NCI-H1105 (cell line): ENCODE measurements at places on chromosomes 3 and 15.

DNA sequence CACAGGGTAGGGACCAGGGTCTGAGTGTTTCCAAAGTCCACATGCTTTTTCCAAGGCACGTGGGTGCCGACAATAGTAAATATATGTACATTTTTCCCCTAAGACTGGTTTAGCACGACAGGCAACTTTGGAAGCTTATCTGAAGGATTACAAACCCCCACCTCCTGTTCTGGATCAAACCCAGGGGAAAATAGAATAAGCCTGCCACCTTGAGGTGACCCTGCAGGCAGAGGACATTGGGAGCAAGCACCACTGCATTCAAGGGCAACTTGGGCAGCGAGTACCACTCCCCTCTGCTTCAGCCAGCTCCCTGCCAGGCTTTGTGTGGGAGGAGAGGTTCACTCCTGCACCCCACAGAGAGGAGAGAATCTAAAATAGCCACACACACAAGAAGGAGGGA lies 44.8 kb downstream of the KBTBD12 start:
- DNase-seq = peak; percentile 64

DNA sequence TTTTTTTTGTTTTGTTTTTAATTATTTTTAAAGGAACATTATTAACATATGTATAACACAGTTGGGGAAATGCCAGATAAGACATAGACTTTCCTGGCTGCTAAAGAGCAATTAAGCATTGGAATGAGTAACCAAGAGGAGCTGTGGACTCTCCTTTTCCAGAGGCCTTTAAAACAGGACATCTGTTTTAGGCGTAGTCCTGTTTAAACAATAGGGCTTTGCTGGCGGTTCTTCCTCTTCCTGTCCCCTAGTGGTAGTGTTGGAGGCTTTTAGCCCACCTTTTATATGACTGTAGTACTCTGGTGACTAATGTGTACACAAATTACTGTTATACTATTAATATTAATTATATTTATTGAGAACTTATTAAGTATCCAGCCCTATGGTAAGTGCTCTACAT lies 81.9 kb downstream of the PPARG start:
- DNase-seq = no peak

DNA sequence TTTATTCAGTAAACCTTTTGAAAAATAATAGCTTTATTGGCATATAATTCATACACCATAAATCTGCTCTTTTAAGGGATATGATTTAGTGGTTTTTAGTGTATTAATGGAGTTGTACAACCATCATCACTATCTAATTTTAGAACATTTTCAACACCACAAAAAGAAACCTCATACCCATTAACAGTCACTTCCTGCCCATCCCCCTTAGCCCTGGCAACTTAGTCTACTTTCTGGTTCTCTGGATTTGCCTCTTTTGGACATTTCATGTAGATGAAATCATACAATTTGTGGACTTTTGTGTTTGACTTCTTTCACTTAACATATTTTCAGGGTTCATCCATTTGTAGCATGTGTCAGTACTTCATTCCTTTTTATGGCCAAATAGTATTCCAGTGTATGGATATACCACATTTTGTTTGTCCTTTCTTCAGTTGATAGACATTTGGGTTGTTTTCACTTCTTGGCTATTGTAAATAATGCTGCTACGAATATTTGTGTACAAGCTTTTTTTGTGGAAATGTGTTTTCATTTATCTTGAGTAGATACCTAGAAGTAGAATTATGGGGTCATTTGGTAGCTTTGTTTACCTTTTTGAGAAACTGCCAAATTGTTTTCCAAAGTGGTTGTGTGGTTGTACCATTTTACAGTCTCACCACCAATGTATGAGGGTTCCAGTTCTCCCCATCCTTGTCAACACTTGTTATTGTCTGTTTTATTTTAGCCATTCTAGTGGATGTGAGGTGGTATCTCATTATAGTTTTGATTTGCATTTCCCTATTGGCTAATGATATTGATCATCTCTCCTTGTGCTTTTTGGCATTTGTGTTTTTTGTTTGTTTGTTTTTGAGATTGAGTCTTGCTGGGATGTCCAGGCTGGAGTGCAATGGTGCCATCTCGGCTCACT lies 45.8 kb downstream of the SMAD3 start:
- DNase-seq = no peak

- DNase-seq = no peak
These were observed 96.0 kb upstream of the PPP2R3A start for GRCh38 chr3:135869439-135870105.

DNA sequence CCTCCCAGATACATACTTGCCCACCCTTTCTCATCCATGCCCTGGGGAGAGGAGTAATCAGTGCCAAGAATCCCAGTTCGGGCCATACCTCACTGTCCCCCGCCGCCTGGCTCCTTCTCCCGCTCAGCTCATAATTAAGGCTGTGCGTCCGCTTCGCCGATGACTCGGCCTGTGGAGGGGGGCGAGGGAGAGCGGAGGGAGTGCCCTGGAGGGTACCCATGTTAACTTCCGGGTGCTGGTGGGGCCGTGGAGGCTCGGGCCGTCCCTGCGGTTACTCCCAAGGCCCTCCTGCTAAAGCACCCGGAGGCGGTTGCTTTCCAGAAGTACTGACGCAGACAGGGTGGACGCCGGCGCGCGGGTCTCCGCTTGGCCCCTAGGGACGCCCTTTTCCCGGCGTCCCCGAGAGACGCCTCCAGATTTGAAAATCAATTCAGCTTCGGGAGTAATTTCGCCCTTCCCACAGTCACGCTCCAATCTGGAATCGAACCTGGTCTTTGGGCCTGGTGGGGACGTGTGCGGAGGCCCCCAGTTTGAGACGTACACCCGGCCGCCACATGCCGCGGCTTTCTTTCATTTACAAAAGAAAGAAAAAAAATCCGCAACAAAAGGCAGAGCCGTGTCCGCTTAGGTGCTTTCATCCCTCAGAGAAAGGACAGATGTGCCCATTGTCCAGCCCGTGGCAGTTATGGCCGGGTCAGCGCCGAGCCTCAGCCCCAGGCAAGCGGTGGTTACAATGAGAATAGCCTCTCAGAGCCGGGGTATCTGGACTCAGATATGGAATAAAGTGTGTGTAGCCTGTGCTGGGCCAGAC lies 1.0 kb upstream of the ONECUT1 start:
- DNase-seq = no peak

GRCh38 chr15:63729115-63729884 lies 104.4 kb downstream of the HERC1 start:
- no peak for DNase-seq
